ENCODE measurements at places on chromosomes 5 and 9. TPM values are rescaled to one million over a fixed set of nuclear protein-coding genes. Genes with fewer than 3 reads are reported as not detected.

The GHR gene
- total RNA-seq, result 2.0 TPM

The SPINK6 gene
- not detected for total RNA-seq

The NMUR2 gene
- total RNA-seq, result not detected

The PDE8B gene
- total RNA-seq, result not detected

The DAPK1 gene
- 43.5 TPM for total RNA-seq

The SMU1 gene
- total RNA-seq, result 31.5 TPM

The SLC6A18 gene
- not detected for total RNA-seq

The CLPTM1L gene
- total RNA-seq, result 374 TPM

The CTXN3 gene
- not detected for total RNA-seq

The CMYA5 gene
- 1.6 TPM for total RNA-seq

The RANBP3L gene
- 0.08 TPM for total RNA-seq

The IRX1 gene
- 4.4 TPM for total RNA-seq

The FOXD4L3 gene
- total RNA-seq, result not detected
